ENCODE measurements at places on chromosomes 16 and 17.

DNA sequence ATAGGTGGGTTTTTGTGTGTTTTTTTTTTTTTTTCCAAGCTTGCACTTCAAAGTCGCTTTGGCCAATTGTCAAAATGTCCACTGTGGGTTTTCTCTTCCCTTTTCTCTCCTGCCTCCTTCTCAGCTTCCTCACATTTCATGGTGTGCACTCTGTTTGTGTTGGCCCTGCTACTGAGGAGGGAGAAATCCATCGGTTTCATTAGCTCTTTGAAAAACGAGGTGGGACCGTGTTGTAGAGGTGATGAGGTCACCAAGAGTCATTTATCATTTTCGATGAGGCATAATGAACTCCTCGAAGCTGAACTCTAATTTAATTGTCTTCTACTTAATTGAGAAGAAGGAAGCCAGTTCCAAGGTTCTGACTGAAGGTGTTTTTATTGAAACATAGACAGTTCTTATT is 174.4 kb upstream of the TOX3 start:
- no peak for DNase-seq

DNA sequence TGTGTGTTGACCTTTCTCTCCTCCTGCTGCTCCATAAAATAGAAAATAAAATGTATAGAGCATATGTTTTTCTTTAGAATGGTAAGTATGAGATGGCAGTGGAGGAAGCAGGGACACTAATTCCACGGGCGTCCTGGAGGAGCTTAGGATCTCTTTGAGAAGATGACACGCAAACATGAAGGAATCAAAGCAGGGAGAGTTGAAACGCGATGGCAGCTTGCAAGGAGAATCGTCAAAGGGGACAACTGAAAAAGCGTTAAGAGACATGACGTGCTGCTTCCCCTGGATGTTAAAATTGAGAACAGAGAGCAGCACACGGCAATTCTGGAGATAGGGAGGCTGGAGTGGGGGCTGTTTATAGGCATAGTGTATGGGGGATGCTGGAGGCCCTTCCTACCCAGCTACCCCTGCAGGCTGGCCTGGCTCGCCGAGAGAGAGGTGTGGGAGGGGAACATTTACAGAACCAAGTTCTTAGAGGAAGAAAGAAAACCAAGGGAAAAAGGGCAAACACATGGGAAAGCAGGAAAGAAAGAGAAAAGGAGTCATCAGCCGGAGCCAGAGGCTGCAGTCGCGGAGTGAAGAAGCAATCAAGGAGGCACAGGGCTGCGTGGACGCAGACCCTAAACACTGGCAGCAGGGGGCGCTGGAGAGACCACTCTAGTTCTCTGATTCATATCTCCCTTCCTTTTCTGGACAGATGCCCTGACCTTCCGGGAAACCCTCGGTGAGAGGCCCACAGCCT is 55.8 kb downstream of the MYH13 start:
- no peak for DNase-seq

DNA sequence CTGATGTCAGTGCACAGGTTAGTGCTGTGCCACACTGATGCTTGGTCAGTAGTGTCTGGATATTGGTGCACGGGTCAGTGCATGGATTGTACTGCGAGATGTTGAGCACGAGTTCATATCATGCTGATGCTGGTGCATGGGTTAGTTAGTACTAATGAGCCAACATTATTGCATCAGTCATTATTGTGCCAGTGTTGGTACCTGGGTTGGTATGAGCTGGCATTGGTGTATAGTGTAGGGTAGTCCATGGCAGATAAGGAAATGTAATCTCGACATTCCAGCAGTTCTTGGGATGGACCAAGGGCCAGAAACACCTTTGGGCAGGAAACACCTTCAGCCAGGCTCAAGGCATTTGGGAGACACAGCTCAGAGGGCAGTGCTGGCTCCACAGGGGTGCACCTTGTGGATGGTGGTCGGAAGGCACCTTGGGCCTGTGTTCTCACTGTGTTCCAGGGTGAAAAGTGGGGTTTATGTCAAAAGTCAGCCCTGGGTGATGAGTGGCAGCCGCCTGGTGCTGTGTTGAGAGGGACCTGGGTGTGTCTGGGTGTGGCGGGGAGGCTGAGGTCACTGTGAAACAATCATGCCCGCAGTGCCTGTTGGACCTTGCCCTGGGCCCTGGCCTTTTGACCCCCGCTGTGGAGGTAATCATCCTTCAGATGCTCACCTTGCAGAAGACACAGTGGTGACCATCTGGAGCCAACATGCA is 100.7 kb upstream of the ZNF469 start:
- DNase-seq, result no peak

- no peak for DNase-seq
Observed at GRCh38 chr16:23629516-23629915, 11.6 kb downstream of the PALB2 start.

- DNase-seq, result no peak
Observed at GRCh38 chr17:2062571-2063183, 7.8 kb downstream of the HIC1 start.

- DNase-seq, result no peak
Observed at GRCh38 chr17:28472871-28473497, 460 bp upstream of the SLC13A2 start.

- no peak for DNase-seq
Observed at GRCh38 chr17:15468126-15468525, 705 bp upstream of the CDRT4 start.

DNA sequence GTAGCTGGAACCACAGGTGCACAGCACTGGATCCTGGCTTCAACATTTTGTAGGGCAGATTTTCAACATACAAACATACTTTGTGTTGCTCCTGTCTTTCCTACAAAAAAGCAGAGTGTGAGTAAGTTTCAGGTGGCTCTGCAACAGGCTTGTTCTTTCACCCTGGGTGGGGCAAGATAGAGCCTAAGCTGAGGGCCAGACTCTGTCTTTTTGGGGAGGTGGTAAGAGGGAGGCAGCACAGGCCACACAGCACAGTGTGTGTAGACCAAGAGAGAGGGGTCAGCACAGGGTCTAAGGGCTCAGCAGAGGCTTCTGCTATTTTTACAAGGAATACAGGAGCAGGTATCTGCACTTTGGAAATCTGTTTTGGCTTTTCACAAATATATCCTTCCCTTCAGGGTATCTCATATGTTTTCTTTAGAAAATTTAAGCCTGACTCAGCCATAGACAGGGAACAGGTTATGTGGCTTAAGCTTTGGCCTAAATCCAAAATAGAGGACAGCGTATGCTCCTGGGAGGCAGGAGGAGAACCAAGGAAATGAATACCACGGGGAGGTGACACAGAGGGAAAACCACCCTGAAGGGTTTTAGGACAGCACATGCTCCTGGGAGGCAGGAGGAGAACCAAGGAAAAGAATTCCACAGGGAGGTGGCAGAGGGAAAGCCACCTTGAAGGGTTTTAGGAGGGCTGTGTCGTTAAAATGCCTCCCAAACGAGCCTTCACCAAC is 21.6 kb downstream of the EMC8 start:
- no peak for DNase-seq

All from stimulated activated CD4-positive, alpha-beta T cell treated with anti-CD3 and anti-CD28 coated beads, Interleukin-12 subunit alpha, Interleukin-12 subunit beta, amount 100 ng/mL, for 4 hours (primary cell).